ENCODE measurements at places on chromosomes 11 and 22.
A peak's percentile ranks its signal among the peaks of the same experiment; 100 is the strongest.

DNA sequence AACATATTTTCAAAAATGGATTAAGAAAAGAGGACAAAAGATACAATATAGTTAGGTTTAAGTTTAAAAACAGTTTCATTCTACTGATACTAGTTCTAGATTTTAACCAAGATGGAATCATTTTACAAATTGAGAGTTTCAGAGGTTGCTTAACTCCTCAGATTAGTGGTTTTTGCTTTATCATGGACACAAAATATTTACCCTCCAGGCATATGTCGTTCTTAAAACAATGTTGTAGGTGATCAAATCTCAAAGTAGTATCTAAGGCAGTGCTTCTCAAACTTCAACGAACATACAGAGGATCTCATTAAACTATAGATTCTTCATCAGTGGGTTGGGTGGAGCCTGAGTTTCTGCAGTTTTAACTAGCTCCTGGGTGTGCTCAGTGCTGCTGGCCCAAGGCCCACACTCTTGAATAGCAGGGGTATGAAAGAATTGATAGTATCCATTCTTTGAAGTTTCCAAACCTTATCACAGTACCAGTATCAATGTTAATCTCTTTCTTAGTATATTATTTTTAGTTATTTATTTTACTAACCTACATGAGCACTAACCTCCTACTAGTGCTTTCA is 48.0 kb downstream of the YAP1 start:
- DNase-seq, result no peak

- DNase-seq, result no peak
Measured at GRCh38 chr11:116615211-116615865, 157.4 kb downstream of the BUD13 start.

- DNase-seq, result no peak
Measured at GRCh38 chr22:21861851-21862250, 5.6 kb downstream of the MAPK1 start.

- DNase-seq, result no peak
Measured at GRCh38 chr22:48088251-48088650, 1325.8 kb downstream of the TBC1D22A start.

- DNase-seq, result no peak
Measured at GRCh38 chr22:30015229-30015797, 65.0 kb upstream of the HORMAD2 start.

DNA sequence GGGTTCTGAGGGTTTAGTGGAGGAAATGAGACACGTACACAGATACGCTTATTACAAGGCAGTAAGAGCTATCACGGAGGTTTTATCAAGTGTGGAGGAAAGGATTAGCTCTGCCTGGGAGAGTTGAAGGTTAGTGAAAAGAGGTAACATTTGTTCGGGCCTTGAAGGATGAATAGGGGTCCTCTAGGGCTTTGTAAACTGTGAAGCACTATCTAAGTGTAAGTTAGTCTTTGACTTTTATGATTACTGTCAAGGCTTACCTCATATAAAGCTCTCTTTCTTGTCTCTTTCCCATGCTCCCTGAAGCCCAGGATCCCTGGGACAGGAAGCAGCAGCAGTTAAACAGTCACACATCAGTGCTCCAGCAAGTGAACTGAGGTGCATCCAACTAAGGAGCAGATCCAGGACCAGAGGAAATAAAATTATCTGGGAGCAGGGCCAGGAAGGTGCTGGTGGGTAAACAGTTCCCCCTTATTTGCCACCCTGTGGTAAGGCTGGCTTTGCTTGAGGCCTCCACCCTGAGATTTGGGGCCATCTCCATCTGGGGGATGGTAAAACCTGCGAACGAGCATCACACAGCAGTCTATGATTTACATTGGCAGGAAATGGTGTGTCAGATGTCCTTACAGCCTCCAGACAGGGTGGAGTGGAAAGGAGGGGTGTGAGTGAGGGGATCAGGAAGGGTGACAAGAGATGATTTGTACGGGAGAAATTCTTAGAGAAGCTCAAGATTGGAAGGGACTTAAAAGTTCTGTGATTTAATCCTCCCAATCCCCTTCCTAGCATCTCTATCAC is 27.2 kb downstream of the GVQW3 start:
- no peak for DNase-seq

GRCh38 chr22:24060375-24060788 is 49.3 kb downstream of the CABIN1 start:
- no peak for DNase-seq

- DNase-seq, result no peak
Measured at GRCh38 chr22:17772958-17773605, 1.2 kb downstream of the BID start.

DNA sequence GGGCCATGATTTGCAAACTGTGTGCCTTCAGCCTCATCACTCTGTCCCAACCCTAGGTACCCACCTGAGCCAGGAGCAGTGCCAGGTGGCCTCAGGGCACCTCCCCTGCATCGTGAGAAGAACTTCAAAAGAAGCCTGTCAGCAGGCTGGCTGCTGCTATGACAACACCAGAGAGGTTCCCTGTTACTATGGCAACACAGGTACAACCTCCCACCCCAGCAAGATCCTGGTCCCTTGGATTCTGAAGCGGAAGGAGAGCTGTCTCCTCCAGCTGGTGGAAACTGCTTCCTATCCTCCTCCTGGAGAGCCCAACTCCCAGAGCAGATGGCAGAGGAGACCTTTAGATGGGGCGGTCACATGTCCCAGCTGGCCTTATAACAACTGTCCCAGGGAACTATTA is 2.9 kb downstream of the ZP1 start:
- DNase-seq, result no peak

DNA sequence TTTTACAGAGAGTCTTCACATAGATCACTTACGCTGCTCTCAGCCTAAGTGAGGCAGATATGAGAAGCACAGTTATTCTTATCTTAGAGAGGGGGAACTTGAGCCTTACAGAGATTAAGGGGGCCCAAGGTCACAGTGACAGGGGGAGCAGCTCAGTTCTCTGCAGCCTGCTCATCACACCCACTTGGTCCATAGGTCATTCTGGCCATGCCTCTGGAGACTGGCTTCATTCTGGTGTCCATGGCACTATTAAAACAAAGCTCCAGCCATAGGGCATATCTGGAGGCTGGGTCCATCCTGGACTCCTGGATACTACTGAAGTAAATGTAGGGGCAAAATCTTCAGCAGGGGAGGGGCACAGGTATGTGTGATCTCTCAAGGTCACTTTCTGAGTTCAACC is 5.9 kb downstream of the SLC5A4 start:
- no peak for DNase-seq

DNA sequence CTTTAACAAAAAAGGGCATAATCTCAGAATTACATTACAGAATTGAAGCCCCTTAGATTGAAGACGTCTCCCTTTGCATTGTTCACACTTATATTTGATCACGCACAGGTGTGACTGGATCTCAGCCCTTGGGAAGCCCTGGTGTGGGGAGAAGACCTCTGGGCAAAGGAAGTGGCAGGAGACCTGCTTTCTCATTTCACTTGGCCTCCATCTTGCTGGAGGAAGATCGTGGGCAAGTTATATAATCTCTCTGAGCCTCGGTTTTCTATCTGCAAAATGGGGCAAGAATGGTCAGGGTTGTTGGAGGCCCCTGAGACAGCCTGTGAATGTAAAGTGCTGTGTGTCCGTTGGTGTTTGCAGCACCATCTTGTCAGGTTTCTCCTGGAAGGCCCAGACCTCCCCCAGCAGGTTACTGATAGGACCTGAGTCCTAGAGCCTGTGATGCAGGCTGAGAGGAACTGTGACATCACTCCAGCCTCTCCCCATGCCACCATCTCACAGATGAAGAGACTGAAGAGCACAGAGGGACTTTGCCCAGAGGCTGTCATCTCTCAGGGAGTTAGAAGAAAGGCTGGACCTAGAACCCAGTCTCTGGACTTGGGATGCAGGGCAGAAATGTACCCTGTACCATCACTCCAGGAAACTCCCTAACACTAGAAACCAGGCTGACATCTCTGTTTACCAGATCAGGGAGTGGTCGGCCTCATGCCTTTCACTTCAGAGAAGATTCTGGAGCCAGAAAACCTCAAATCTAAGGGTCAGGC is 1.1 kb upstream of the APOA1 start:
- no peak for DNase-seq

GRCh38 chr22:45889539-45890350 is 87.2 kb downstream of the WNT7B start:
- no peak for DNase-seq

- DNase-seq, result peak; percentile 43
Measured at GRCh38 chr11:61897387-61898246, 6.3 kb upstream of the FADS3 start.

DNA sequence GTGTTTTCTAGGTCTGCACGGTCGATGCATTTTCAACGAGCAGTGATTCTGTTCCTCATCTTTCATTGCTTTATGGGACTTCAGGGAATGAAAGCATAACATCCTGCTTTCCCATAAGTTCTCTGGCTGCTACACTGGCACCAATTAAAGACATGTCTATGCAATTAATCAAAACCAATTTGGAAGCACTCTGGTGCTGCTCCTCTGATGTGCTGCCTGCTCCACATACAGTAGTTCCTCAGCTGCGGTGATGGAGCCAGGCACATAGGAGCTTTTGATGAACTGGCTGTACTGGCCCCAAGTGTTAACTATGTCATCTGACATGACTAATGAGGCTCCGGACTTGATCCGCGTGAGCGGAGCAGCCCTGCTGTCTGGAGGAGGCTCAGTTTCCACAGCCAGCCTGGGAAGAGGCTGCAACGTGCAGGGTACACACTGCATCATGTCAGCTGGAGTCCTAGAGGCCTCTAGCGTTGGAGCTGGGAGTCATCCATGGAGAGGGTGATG is 29.8 kb downstream of the GVQW3 start:
- DNase-seq, result no peak

GRCh38 chr11:76209375-76209972 is 3.2 kb upstream of the WNT11 start:
- DNase-seq, result peak; percentile 41

- DNase-seq, result no peak
Measured at GRCh38 chr11:64731601-64732000, 8.6 kb upstream of the NRXN2 start.

- DNase-seq, result no peak
Measured at GRCh38 chr22:26385164-26385563, 43.9 kb upstream of the ASPHD2 start.

- DNase-seq, result no peak
Measured at GRCh38 chr11:3155691-3156258, 9.3 kb downstream of the OSBPL5 start.

- DNase-seq, result no peak
Measured at GRCh38 chr11:96194581-96195374, 148.2 kb downstream of the MAML2 start.

DNA sequence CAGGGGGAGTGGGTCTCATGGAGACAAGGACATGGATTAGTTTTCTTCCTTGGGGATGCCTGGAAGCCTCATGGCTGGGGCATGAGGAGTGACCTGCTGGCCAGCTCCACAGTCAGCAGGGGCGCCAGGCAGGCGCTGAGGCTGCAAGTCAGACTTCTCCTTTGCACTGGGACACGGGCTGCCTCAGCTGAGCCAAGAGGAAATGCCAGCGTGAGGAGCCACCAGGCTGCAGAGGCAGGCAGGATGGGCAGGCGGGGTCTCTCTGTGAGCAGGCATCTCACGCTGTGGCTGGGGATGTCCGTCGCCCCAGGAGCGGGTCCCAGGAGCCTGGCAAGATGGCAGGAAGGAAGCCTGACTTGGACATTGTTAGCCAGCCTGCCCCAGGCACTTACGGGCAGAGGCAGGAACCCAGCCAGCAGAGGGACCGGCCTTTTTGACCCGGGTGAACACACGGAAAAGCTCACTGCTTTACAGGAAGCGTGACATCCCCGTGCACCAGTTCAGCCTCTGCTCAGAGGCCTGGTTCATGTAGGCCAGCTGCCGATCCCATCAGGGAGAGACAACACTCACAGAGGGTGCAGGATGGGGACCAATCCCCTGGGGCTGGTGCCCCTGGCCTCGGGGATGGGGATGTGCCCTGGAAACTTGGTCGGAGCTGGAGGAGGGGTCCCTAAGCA is 10.2 kb downstream of the GNB1L start:
- no peak for DNase-seq

- DNase-seq, result peak; percentile 66
Measured at GRCh38 chr11:9861860-9862725, 198.2 kb downstream of the SWAP70 start.

DNA sequence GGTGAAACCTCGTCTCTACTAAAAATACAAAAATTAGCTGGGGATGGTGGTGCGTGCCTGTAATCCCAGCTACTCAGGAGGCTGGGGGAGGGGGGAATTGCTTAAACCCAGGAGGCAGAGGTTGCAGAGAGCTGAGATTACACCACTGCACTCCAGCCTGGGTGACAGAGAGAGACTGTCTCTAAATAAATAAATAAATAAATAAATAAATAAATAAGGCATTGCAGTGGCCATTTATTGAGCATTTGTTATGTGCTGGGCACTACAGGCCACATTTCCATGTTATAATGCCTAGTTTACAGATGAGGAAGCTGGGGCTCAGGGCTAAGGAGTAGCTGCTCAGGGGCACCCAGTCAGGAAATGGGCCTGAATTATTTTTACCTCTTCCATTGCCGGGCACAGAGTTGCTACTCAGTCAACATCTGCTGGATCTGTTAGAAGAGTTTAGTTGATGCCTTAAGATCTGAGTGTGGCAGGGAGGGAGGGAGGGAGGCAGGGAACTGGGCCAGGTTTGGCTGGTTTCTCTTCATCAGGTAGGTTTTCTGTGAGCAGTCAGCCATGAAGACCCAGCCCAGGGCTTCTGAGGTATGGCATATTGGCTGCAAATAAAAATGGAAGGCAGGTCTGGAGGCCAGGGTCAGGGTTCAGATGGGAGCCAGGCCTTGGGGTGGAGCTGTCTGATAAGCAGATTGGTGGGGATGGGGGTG is 5.6 kb downstream of the PVALB start:
- DNase-seq, result no peak

DNA sequence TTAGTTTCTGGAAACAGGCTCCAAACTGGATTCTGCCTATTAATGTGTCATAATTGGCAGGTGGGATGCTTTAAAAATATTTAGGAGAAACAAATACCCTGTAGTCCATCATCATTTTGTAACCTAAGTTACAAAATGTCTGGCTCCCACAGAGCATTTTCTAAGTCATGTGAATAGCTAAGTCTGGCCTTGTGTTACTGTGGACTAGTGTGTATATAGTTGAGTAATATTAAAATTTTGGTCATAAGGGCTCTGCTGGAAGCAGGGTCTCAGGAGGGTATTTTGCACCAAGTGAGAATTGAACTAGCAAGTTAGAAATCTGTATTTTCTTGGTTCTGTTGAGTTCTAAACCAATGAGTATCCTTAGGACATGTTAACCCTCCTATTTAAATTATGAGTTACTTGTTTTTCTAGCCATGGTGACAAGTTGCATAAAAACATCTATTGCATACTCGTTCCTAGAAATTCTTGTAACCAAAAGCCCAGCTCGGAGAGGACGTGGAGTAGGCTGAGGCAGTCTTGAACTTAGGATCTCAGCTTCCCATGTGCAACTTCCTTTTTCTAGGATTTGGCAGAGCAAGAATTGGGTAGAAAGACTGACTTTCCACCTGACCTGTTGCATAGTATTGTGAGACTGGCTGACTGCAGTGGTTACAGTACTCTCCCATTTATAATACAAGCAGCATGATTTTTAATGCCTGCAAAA is 5.4 kb downstream of the PTPMT1 start:
- no peak for DNase-seq

DNA sequence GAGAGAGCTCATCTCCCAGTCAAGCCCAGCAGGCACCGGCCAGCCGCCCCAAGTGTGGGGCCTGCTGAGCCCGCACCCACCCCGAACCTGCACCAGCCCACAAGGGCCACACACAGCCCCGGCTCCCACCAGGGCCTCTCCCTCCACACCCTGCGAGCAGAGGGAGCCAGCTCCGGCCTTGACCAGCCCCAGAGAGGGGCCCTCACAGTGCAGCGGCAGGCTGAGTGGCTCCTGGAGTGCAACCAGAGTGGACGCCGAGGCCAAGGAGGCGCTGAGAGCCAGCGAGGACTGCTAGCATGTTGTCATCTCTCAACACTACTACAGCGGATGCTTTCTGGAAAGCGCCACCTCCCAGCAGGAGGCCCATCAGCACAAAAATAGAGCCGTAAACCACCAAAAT is 10.9 kb downstream of the DEFB108B start:
- no peak for DNase-seq

All from LoVo (cell line).